ENCODE measurements at places on chromosomes 13 and 19.

DNA sequence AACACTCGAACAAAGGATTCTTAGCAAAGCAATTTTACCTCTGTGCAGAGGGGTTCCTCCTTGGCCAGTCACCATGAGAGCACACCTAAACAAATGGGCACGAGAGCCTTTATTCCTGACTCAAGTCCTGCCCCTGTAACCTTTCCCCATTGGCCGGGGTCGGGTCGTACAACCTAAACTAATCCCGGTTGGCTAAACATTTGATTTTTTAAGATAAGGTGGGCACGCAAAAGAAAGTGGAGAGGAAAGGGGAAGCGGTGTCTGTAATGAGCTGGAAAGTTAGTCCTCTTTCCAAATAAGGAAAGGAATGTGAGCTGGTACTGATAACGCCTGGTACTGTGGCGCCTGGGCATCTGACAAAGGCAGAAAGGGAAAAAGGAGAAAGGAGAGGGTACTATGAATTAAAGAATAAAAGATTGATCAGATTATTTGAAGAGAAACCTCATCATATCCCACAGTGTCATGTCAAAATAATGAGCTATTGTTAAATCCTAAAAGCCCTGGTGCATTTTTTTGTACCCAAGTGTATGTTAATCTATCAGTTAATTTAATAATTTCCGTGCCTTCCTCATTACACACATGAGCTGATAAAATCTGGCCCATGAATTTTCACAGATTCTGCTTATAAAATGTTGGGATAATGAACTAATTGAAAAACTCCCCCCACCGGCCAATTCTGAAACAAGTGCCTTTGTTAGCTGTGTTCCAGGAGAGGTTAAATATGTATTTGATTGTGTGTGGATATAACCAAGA lies 335.7 kb downstream of the RFC3 start:
- DNase-seq: no peak

GRCh38 chr13:98546402-98546801 lies 30.5 kb downstream of the STK24 start:
- DNase-seq: no peak

- peak; percentile 11 for DNase-seq
Observed at GRCh38 chr13:52651897-52652195, 790 bp upstream of the SUGT1 start.

DNA sequence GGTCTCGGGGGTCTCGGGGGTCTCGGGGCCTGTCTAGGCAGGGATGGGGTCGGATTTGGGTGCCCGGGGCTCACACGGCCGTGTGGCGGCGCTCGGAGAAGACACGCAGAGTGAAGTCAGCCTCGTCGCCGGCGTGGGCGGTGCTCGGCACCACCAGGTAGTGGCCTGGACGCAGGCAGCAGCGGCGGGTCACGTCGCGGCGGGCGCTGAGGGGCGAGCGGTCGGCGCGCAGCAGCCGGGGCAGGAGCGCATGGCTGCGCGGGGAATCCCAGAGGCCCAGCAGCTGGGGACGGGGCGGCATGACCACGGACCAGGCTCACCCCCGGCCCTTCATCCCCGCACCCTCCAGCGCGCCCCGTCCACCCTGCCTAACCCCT lies 8.2 kb downstream of the CAPN12 start:
- no peak for DNase-seq

DNA sequence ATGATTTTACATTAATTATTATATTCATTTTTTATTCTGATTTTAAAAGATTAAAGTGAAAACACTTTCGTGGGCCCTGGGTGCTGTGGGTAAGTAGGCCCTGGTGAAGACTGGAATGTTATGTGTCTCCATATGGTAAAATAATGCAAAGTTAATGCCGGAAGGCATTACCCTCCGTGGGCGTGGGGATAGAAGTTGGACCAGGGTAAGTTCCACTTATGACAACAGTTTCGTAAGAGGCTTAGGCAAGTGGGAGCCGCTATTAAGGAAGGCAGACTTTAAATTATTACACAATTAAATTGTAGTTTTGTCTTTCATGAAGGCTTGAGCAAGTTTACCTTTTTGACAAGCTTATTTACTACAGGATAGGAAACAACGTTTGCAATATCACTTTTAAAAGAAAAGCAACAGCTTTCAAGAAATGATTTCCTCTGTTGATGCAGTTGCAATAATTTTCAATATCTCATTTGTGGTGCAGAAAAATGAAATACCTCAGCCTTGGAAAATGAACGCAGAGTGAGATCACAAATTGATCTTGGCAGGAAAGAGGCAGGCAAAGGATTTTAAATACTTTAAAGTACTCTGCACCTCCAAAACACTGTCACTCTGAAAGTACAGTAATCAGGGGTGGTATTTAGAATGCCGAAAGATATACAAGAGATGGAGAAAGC lies 310.6 kb downstream of the DCT start:
- no peak for DNase-seq

- DNase-seq: no peak
Observed at GRCh38 chr19:10430505-10431253, 10.3 kb downstream of the PDE4A start.

DNA sequence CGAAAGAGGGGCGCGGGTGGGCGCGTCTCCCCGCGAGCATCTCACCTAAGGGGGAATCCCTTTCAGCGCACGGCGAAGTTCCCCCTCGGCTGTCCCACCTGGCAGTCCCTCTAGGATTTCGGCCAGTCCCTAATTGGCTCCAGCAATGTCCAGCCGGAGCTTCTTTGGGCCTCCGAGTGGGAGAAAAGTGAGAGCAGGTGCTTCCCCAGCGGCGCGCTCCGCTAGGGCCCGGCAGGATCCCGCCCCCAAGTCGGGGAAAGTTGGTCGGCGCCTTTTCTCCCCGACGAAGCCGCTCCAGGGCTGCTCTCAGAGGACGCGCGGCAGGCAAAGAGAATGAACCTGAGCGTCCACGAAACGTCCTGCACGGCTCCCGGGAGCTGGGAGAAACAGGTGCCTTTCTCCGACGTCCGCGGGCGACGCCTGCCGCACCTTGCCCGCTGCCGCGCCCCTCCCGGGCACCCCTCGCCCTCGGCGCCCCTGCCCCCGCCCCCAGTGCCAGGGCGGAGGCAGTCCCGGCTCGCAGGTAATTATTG lies 366 bp upstream of the KL start:
- no peak for DNase-seq

GRCh38 chr19:50214699-50215543 lies 11.5 kb downstream of the MYH14 start:
- no peak for DNase-seq

DNA sequence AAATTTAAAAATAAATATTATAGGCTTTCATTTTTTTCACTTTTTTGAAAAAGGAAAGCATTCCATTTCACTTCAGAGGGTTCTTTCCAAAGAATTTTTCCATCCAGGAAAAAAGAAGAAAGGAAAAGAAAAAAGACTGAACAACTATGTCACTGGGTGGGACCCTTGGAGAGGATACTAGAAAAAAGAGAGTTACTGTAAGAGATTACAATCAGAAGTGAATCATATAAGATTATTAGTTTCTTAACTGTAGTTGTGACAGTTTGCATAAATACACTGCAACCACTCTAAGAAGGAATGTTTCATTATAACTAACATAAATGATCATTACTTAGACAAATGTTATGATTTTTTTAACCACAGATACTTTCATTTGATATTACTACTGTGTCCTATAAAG lies 87.8 kb downstream of the KLF12 start:
- no peak for DNase-seq

- DNase-seq: no peak
Observed at GRCh38 chr19:31515931-31516330, 166.7 kb upstream of the TSHZ3 start.

GRCh38 chr13:58979851-58980250 lies 1183.9 kb downstream of the DIAPH3 start:
- no peak for DNase-seq

DNA sequence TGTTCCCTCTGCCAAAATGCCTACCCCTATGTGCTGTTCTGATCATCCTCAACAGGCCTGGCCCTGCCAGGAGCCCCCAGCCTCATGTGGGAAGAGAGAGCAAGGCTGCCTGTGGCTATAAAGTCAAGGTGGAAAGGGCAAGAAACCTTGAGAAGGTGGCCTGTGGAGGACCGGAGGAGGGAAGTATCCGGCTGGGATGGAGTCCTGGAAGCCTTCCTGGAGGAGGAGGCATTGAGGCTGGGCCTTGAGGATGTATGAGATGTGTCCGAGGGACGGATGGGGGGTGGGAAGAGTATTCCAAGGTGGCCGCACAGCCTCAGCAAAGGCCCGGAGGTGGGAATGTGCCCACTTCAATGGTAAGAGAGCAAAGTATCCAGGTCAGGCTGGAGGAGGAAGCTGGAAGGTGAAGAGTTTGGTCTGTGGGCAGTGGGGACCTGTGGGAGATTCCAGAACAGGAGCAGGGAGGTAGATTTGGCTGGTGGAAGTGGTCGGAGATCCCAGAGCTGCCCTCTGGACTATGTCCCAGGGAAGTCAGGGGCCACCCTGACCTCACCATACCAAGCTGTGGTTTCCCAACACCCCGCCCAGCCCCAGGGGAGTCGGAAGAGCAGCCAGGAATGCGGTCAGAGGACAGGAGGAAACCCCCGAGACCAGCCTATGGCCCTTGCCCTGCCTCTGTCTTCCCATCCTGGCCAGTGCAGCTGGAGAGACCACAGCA lies 3.0 kb upstream of the PLIN4 start:
- no peak for DNase-seq

DNA sequence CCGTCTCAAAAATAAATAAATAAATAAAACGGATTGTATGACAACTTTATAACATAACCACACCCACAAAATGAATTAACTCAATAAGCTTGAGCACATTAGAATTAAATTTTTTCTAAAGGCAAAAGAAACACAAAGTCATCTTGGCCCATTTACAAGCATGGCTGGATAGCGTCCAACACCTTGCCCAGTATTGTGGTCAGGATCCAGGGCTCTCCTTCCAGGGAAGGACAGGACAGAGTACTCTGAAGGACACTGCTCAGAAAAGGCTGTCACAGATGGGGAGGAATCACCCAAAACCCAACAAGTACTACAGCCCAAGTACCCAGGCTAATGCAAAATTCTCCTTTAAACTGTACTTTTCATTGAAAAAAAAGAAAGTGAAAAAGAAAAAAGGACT lies 27.1 kb downstream of the SUGP2 start:
- DNase-seq: no peak

DNA sequence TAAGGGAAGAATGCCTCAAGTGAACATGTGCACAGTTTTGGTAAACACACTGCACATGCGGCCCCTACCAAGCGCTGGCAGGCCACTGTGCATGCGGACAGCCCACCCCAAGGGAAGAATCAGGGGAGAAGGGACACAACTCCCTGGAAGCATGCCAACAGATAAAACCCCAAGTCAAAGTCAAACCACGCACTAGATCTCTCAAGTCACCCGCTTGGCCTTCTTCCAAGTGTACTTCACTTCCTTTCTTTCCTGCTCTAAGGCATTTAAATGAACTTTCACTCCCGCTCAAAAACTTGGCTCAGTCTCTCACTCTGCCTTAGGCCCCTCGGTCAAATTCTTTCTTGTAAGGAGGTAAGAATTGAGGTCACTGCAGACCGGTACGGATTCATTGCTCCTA lies 4.6 kb upstream of the RFXAP start:
- no peak for DNase-seq

DNA sequence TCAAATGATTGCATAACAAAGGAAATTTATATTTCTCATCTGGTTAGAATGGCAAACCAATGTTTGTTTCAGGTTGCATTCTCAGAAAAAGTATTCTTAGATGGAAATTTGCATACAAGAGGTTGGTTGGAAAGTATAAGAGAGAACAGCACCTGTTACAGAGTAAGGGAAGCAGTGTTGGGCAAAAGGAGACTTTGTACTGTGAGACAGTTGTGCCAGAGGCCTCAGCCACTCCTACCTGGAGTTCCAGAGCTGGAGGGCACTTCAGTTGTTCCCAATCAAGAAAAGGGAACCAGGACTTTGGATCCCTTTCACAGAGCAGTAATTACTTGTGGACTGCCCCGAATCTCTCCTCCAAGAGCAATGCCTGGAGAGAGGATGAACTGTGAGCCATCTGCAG lies 81.8 kb downstream of the SPRY2 start:
- no peak for DNase-seq

GRCh38 chr19:13887018-13887436 lies 10.1 kb downstream of the NANOS3 start:
- no peak for DNase-seq

GRCh38 chr13:43766725-43767124 lies 20.0 kb downstream of the ENOX1 start:
- no peak for DNase-seq

DNA sequence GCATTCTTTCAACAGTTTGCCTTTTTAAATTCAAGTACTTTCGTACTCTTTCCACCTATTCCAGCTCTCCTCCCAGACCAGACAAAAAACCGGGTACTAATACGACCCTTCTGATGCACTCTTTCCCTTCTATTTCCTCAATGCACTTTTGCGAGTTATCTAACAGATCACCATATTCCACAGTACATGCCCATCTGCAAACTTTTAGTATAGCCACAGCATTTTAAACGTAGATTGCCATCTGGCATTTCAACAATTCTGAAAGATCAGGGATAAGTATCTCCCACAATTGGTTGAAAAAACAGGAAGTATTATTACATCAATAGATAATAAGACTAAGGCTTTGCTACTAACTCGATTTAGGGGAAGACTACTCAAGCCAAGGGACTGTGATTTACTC lies 31.5 kb downstream of the RBM26 start:
- no peak for DNase-seq

DNA sequence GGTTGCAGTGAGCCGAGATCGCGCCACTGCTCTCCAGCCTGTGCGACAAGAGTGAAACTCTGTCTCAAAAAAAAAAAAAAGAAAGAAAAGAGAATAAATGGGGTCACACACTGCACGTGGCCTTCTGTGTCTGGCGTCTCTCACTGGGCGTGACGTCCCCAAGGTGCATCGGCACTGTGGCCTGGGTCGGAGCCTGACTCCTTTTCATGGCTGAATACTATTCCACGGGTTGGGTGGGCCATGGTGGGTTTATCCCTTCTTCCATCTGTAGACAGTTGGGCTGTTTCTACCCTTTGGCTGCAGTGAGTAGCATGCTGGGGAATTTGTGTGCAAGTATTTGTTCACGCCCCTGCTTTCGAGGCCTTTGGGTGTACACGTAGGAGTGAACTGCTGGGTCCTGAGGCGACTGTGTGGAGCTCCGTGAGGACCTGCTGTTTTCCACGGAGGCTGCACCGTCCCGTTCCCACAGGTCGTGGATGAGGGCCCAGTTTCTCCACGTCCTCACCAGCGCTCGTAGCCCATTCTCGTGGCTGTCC lies 8.3 kb upstream of the MISP start:
- no peak for DNase-seq

GRCh38 chr19:56917998-56918397 lies 77.5 kb upstream of the PEG3 start:
- DNase-seq: no peak

DNA sequence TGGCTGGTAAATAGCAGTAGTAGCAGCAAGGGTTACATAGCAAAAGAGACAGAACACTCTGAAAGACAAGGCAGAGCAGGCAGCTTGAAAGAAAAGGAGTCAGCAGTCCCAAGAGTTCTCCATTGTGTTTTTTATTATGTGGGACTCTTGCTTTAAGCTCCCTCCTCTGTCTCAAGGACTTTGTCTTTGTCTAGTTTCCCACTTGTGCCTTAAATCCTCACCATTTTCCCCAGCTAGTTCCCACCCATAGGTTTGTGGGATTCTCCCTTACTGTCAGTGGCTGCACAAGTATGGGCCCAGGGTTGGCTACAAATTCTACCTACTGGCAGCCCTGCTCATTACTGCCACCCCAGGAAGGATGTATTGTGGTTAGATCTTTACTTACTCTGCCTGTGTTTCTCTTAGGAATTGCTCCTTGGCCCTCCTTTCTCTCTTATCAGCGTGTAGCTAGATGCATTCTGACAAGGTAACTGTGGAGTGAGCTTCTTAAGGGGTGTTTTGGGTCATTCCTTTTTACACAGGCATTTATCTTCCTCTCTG lies 413.4 kb upstream of the PCDH9 start:
- no peak for DNase-seq

GRCh38 chr13:45238945-45239795 lies 38.3 kb upstream of the KCTD4 start:
- no peak for DNase-seq

All from AG04450 (cell line).